ENCODE measurements at places on chromosomes 2 and 18.
A peak's percentile ranks its signal among the peaks of the same experiment; 100 is the strongest.

- no peak for DNase-seq
Observed at GRCh38 chr18:46140173-46140572, 36.0 kb downstream of the HAUS1 start.

DNA sequence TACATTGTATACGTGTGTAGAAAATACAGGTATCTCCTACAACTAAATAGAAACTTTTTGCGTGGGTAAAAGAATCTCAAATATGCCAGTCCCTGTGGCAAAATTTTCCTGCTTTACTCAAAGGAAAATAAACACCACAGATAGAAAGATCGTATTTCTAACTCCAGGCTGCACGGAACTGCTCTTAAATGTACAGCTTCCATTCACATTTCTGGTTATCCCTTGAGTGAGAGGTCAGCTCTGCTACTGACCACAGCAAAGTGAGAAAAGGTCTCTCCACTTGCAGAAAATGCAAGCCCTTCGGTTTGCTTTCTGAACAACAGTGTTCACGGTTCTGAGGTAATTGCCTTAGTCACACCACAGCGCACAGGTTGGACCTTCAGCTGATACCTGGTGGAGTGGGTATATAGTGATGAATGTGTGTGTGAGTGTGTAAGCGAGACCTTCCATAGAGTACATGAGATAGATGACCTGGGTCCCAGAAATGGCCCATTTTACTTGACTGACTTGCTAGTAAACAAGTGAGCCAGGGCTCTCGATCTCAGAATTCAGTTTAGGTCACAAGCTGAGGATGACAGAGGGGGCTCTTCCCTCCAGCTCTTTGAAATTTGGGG, 52.1 kb downstream of the ALPK2 start:
- DNase-seq = no peak

GRCh38 chr2:161100211-161100895, 59.9 kb upstream of the TANK start:
- DNase-seq = no peak

- no peak for DNase-seq
Observed at GRCh38 chr2:8441986-8442385, 239.9 kb upstream of the ID2 start.

DNA sequence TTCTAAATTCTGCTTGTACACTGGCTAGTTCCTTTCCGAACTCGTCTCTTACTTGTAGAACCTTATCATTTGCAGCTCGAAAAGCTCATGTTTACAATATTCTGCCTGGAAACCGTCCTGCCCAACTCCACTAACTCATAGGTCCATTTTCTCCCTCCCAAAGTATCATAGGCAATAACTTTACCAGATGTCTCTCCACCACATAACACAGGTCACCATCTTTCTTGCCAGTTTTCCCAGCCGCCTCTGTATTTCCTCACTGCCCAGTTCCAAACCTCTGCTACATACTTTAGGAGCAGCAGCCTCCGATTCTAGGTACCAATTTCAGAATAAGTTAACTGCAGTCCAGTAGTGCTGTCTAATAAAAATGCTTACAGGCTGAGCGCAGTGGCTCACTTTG, 259.5 kb downstream of the GLI2 start:
- no peak for DNase-seq

GRCh38 chr18:3595369-3596273, 145.6 kb downstream of the TGIF1 start:
- DNase-seq = peak; percentile 42

- no peak for DNase-seq
Observed at GRCh38 chr18:60389314-60389713, 16.7 kb upstream of the MC4R start.

- DNase-seq = no peak
Observed at GRCh38 chr18:63788447-63789096, 13.4 kb downstream of the SERPINB7 start.

All from thymus (tissue), 14 donors.